ENCODE measurements at places on chromosomes 4 and X.

- DNase-seq = no peak
Measured at GRCh38 chrX:129650821-129651510, 3.8 kb downstream of the APLN start.

DNA sequence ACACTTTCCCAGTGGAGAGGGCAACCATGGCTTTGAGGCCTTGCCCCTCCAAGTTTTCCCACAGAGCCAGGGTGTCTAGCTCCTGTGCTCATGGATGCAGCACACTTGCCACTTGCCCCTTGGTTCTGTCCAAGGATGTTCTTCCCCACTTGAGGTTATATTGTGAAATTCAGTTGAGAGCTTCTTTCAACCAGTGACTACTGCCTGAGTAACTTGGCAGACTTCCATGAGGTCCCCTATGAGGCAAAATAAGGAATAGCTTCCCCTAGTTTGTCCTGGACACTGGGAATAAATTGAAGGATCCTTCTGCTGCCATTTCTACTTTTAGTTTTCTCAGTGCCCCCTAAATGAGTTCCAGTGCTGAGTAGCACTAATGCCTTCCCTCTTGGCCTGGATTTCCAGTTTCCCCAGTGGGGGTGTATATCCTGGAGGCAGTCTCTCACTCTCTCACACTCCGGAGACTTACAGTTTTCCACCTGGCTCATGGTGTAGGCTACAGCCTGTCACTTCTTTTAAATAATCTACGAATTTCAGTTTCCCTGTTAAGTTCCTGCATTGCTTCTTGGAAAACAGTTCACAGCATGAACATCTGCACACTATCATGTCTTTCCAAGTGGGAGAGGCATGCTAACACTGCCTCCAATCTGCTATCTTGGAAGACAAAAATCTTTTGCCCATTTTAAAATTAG, 36.4 kb upstream of the ADH4 start:
- no peak for DNase-seq

GRCh38 chr4:101370663-101371210, 23.4 kb upstream of the PPP3CA start:
- DNase-seq = no peak

- no peak for DNase-seq
Measured at GRCh38 chr4:1403177-1403583, 3.1 kb downstream of the NKX1-1 start.

GRCh38 chrX:105822138-105823091, at the start of gene NRK:
TSS of gene NRK (plus strand) at chrX:105822539. CDS start at chrX:105822846, 307 bp downstream.
- no peak for DNase-seq

Measured in stimulated activated CD4-positive, alpha-beta T cell treated with anti-CD3 and anti-CD28 coated beads, TNF-alpha, amount 100 ng/mL, for 48 hours (primary cell).